ENCODE measurements at places on chromosomes 16 and 17.

- no peak for DNase-seq
Measured at GRCh38 chr16:9854675-9855074, 327.6 kb downstream of the GRIN2A start.

GRCh38 chr17:30933966-30934365, 12.2 kb downstream of the ADAP2 start:
- no peak for DNase-seq

DNA sequence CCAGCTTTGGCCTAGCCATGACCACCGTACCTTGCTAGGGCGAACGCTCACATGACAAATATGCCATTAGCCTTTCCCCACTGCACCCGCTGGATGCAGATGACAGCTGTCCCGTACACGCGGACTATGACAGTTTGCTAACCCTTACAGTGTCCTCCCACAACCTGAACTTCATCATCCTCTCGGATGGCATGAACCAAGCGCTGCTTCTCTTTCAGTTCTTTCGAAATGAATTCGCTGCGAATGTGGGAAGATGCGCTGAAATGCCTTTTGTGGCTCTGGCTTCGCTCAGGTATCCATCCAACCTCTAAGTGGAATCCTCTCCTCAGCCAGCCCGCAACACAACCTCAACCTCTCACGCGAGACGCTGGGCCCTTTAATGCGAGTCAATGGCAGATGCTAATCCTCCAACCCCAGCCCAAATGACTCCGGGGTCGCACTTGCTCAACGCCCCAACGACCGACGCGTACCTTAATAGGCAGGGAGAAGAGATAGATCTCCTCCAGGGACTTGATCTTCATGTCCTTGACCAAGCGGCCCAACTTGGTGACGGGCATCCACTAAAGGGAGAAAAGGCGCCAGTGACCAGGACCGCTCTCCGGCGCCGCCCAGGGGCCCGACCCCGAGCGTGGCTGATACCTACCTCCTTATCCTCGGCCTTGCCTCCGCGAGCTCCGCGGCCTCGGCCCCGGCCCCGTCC, 670 bp downstream of the RPS2 start:
- DNase-seq, result peak; percentile 80

GRCh38 chr16:24930440-24930839, 84.7 kb downstream of the SLC5A11 start:
- DNase-seq, result no peak

DNA sequence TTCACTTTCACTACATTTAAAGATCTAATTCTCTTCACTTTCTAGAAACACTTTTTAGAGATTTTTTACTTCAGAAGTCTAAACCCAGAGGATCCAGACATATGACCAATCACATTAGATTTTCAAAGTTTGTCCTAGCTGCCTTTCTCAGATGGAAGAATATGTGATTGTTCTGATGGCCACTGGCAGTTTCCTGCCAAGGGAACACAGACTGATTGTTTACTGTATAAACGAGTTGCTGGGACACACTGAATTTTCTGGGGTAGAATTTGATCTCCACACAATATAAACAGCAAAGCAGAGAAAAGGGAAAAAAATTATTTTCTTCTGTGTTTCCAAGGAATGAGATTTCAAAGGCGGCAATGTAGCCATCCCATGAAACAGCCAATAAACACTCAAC, 480.0 kb downstream of the TOX3 start:
- no peak for DNase-seq

- DNase-seq, result no peak
Measured at GRCh38 chr16:77589071-77589765, 133.1 kb upstream of the NUDT7 start.

- DNase-seq, result no peak
Measured at GRCh38 chr17:66627985-66628384, 206.9 kb upstream of the CACNG5 start.

GRCh38 chr17:862582-862981, 80.4 kb downstream of the MRM3 start:
- no peak for DNase-seq

- DNase-seq, result no peak
Measured at GRCh38 chr17:45960311-45960710, 38.7 kb upstream of the STH start.

- no peak for DNase-seq
Measured at GRCh38 chr17:66676421-66676820, 158.5 kb upstream of the CACNG5 start.

DNA sequence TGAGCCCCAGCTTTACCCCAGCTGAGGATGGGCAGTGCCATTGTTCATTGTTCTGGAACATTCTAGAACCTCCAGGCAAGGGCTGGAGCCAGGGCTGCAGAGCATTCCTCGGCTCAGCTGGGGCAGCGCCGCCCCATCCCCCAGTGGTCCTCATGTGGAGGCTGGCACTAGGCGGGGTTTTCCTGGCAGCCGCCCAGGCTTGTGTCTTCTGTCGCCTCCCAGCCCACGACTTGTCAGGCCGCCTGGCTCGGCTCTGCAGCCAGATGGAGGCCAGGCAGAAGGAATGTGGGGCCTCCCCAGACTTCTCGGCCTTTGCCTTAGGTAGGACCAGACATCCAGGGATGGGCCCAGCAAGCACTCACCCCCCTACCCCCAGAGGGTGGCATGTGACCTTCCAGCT, at the start of gene TMEM95:
Gene TMEM95, plus strand, starts transcription at position 104 of the 400 bp plus-strand sequence. Its CDS starts 49 bp downstream, at position 153.
- DNase-seq, result no peak

- peak; percentile 70 for DNase-seq
Measured at GRCh38 chr16:69089091-69089910, 16.2 kb upstream of the HAS3 start.

DNA sequence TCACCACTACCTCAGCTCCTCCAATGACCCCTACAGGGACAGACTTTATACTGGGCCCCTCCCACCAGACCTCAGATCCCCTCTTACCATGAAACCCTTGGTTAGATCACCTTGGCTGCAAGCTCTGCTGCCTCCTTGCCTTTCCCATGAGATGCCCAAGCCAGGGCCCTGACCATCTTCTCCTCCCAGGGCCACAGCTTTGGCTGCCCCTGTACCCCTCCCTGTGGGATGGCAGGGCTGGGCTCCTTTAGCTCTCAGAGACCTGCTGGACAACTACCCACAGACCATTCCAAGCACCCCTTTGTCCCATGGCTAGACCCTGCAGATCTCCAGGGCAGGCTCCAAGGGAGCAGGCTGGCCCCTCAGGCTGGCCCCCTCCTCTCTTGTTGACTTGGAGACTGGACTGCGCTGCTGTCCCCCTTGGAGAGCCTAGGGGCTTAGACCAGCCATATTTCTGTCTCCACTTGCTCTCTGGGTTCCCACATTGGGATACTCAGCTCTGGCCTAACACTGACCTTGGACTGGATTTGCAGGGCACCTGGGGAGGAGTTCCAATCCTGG, 1692.7 kb downstream of the TP53TG3F start:
- DNase-seq, result no peak

DNA sequence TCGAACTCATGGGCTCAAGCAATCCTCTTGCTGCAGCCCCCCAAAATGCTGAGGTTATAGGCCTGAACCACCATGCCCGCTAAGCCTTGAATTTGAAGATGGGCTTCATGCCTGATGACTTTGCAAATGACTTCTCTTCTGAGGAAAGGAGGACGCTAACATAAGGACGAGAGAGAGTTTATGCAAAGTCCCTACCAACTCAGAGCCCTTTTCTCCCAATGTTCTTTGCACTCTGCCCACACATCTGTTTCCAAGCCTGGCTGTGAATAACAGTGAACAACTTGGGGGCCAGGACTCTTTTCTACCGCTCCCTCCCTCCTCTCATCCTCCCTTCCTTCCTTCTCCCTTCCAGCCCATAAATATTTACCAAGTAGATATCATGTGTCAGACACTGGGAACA, 8.5 kb upstream of the NPIPB2 start:
- DNase-seq, result no peak

DNA sequence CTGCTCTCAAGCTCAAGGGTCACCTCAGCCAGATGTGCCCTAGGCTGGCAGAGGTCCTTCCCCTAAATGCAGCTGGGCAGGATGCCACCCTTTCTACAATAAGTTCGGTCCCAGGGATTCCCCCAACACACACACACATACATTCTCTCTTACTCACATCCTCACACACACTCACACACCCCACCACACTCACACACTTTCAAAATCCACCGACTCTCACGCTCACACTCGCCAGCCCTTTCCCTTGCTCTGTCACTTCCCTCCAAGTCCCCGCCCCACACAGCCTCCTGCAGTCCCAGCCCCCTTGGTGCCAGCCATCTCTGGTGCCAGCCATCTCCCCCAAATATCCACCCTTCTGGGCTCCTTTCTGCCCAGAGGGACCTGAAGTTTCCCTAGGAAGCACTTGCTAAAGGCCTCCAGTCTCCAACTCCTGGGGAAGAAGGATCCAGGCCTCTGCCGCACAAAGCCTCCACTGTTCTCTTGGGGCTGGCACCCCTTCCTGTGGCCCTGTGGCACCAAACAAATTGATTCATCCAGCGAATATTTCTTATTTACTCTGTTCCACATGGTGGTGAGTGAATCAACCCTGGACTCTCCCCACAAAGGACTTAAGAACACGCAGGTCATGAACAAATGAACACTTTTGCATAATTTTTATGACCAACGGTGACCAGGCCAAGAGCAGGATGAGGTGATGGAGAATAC, 3.8 kb upstream of the USP36 start:
- no peak for DNase-seq

- no peak for DNase-seq
Measured at GRCh38 chr16:116015-116414, 22.5 kb downstream of the NPRL3 start.

DNA sequence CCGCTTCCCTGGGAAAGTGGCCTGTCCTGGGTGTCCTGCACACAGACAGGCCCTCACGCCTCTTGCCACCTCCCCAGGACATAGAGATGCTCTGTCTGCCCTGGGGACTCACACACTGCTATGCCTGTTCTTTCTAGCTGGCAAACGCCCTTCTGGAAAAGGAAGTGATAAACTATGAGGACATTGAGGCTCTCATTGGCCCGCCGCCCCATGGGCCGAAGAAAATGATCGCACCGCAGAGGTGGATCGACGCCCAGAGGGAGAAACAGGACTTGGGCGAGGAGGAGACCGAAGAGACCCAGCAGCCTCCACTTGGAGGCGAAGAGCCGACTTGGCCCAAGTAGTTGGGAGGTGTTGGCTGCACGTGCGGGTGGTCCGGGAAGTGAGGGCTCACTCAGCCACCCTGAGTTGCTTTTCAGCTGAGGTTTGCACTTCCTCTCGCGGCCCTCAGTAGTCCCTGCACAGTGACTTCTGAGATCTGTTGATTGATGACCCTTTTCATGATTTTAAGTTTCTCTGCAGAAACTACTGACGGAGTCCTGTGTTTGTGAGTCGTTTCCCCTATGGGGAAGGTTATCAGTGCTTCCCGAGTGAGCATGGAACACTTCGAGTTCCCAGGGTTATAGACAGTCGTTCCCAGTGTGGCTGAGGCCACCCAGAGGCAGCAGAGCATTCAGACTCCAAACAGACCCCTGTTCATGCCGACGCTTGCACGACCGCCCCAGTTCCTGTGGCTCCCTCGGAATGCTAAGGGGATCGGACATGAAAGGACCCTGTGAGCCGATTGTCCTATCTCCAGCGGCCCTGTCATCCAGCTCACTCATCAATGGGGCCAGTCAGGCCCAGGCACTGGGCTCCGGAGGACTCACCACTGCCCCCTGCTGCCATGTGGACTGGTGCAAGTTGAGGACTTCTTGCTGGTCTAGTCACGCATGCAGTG, 3.5 kb upstream of the RPL13 start:
- peak; percentile 92 for DNase-seq

DNA sequence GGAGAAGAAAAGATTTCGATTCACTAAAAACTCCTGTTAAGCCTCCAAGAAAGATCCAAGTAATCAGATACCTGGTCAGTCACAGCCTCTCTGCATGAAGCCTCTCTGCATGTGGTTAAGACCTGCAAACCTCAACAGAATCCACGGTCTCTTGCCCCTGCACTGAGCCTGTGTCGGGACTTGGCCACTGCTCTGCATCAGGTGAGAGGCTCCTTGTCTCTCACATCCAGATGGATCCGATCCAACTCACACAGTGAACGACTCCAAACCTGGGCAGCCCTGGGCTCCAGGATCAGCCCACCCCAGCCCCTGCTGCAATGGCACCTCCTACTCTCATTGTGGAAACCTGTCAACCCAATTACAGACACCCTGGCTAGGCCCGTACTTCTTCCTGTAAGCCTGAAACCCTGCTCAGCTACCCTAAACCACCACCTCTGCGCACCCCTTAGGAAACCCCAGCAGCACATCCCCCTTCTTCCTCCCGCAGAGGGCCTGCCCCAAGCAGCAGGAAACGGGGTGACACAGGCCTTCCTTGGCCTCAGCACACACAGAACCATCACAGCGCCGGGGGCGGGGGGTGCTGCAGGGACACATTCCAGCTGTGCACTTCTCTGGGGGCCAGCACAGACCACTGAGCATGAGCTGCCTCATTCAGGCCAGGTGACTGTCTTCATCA, 129.5 kb downstream of the ANKRD11 start:
- peak; percentile 89 for DNase-seq

- DNase-seq, result no peak
Measured at GRCh38 chr17:1150863-1151600, 28.7 kb downstream of the ABR start.

DNA sequence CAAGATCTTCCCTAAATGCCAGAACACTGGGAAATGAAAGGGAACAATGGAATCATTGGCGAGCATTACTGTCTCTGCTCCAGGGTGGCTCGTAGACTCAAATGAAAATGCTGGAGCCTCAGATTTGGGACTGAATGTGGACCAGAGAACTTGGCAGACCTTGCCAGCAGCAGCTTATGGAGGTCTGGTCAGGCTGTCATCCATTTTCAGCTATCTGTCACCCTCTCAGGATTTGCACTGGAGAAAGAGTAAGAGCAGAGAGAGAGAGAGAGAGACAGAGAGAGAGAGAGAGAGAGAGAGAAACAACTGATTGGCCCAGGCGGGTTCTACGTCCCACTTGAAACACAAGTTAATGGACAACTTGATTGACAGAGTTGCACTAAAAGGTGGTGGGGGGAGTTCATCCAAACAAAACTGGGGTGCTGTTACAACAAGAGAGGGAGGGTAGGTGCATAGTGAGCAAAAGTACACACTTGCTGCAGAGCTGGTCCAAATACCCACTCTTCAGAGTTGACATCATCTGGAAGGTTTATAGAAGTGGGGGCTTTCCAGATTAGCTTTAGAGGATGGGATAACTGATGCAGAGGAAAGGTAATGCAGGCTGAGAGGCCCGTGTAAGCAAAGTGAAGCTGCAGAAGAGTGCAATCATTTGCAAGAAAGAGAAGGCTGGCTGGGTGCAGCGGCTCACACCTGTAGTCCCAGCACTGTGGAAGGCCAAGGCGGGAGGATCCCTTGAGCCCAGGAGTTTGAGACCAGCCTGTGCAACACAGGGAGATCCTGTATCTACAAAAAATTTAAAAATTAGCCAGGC, 16.5 kb upstream of the NSMCE1 start:
- no peak for DNase-seq

GRCh38 chr17:38451030-38451839, 23.0 kb downstream of the ARHGAP23 start:
- no peak for DNase-seq

All from activated effector memory CD4-positive, alpha-beta T cell treated with anti-CD3 and anti-CD28 coated beads, Interleukin-2, amount 50 U/mL, for 16 hours (primary cell).